ENCODE measurements at places on chromosomes 3 and 15.

GRCh38 chr3:31444220-31445142 is 88.2 kb upstream of the STT3B start:
- H3K4me3 ChIP-seq = no peak overlapping the region
- no peaks in the 10 kb centered on the region for H3K27me3 ChIP-seq
- no peak overlapping the region for H3K27ac ChIP-seq
- no peaks in the 10 kb centered on the region for H3K36me3 ChIP-seq
- no peak for DNase-seq

GRCh38 chr15:58856086-58856485 is 77.4 kb downstream of the SLTM start:
- no peaks in the 10 kb centered on the region for H3K27me3 ChIP-seq
- no peak overlapping the region for H3K27ac ChIP-seq
- no peaks in the 10 kb centered on the region for H3K4me1 ChIP-seq
- peaks cover 26% of the 10 kb centered on the region for H3K36me3 ChIP-seq
- no peak overlapping the region for H3K4me3 ChIP-seq
- no peak for DNase-seq

- peaks cover 99% of the 10 kb centered on the region for H3K4me1 ChIP-seq
- H3K4me3 ChIP-seq = no peak overlapping the region
- DNase-seq = no peak
- no peak overlapping the region for H3K27ac ChIP-seq
These were observed 46.4 kb downstream of the SH3BP5 start for GRCh38 chr3:15286022-15286421.

- H3K4me3 ChIP-seq = peak overlapping the region; percentile 89
- H3K27ac ChIP-seq = peak overlapping the region; percentile 66
- peaks cover 5% of the 10 kb centered on the region for H3K36me3 ChIP-seq
- peaks cover 32% of the 10 kb centered on the region for H3K4me1 ChIP-seq
- no peak for DNase-seq
These were observed 980 bp downstream of the DALRD3 start for GRCh38 chr3:49017229-49017970.

DNA sequence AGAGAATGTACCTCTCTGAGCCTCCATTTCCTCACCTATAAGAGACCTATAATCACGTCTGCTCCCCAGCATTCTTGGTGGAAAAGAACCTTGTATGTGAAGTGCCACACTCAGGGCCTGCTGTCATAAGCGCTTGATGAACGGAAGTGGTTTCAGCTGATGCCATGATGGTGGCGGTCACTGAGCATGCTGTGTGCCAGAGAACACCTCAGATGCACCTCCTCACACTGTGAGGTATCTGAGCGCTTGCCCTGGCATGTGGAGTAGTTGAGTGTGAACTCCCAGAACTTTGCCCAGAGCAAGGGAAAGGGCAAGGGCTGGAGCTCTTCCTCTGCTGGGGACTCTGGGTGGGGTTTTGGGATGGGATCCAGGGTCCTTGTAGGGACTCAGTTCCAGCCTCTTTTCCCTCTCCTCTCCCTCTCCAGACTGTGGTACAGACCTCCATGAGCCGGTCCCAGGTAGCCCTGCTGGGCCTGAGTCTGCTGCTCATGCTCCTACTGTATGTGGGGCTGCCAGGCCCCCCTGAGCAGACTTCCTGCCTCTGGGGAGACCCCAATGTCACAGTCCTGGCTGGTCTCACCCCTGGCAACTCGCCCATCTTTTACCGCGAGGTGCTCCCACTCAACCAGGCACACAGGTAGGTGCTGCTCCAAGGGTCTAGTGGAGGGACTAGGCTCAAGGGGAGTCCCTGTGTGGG is 2.7 kb downstream of the ABHD14A start:
- H3K27ac ChIP-seq = peak overlapping the region; percentile 68
- peaks cover 54% of the 10 kb centered on the region for H3K4me1 ChIP-seq
- peak overlapping the region; percentile 65 for H3K4me3 ChIP-seq

DNA sequence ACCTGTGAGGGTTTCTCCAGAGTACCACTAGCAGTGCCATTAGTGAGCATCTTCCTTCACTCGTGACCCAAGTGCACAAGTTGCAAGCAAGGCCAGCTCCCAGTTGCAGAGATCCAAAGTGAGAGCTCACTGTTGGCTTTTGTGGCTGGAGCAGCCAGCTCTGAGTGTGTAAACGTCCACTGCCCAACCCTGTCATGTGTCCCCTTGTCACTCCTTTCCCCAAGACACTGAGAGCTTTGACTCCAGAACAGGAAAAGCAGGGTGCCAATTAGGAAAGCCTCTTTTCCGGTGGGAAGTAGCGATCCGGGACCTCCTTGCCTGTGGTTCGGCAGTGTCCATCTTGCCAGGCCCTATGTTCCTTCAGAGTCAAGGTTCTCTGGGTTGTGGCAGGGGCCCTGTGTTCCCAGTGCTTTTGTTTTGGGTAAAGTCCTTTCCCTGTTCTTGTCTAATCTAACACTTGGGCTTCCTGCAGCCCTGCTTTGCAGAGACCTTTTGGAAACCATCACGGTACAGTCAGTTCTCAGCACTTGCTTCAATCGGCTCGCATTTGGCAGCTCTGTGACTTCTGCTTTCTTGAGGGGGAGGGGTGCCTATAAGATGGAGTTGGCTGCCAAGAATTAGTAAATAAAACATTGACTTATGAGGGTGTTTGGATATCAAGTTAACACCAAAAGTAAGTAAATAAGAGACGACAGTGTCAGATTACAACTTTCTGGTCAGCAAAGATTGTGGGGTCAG is 90.5 kb downstream of the DNASE1L3 start:
- H3K36me3 ChIP-seq = peaks cover 10% of the 10 kb centered on the region
- H3K4me3 ChIP-seq = no peak overlapping the region
- DNase-seq = no peak
- peaks cover 6% of the 10 kb centered on the region for H3K27me3 ChIP-seq

DNA sequence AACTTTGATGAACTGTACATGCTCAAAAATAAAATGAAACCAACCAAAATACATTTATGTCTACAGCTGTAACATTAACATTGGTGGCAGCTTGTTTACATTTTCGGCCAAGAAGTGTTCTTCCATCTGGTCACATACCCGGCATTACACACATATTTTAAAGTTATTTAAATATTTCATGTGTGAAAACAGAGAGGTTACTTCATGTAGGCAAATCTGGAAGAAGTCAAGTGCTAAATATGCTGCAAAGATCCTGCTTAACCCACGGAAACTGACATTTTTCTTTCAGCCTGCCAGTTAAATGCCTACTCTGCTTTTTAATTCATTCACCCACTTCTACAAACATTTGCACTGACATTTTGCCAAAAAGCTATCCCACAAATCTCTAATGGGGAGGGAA is 69.7 kb downstream of the MB21D2 start:
- no peak for DNase-seq
- no peak overlapping the region for H3K27ac ChIP-seq
- H3K4me3 ChIP-seq = no peak overlapping the region
- peaks cover 2% of the 10 kb centered on the region for H3K27me3 ChIP-seq
- H3K4me1 ChIP-seq = no peaks in the 10 kb centered on the region

DNA sequence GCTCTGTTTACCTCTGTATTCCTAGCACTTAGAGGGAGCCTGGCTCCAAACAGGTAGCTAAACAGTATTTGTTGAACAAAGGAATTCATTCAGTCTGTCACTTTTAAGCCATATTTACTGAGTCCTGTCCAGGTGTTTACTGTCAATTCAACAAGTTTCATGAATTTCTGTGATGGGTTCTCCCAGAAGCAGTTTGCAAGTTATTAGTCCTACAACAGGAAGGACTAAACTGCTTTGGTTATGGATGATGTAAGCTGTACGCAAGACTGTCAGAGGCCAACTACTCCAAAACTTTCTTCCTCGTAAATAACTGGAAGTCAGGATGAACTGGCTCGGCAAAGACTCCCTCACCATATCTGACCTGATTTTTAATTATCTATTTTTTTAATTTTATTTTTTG is 25.1 kb downstream of the STIMATE start:
- H3K4me1 ChIP-seq = peaks cover 46% of the 10 kb centered on the region
- no peak overlapping the region for H3K27ac ChIP-seq
- DNase-seq = no peak
- H3K4me3 ChIP-seq = no peak overlapping the region
- H3K36me3 ChIP-seq = no peaks in the 10 kb centered on the region
- peaks cover 3% of the 10 kb centered on the region for H3K27me3 ChIP-seq

- no peak for DNase-seq
- no peak overlapping the region for H3K4me3 ChIP-seq
- no peaks in the 10 kb centered on the region for H3K27me3 ChIP-seq
These were observed 36.7 kb upstream of the ZBTB38 start for GRCh38 chr3:141331377-141332318.

- no peak overlapping the region for H3K27ac ChIP-seq
- H3K27me3 ChIP-seq = peaks cover 4% of the 10 kb centered on the region
- no peak for DNase-seq
- H3K36me3 ChIP-seq = no peaks in the 10 kb centered on the region
- H3K4me3 ChIP-seq = no peak overlapping the region
These were observed 225.0 kb upstream of the ATP11B start for GRCh38 chr3:182568261-182568660.

- no peaks in the 10 kb centered on the region for H3K27me3 ChIP-seq
- H3K27ac ChIP-seq = no peak overlapping the region
- DNase-seq = peak; percentile 36
- no peak overlapping the region for H3K4me3 ChIP-seq
- H3K4me1 ChIP-seq = peaks cover 27% of the 10 kb centered on the region
These were observed 9.6 kb downstream of the OSBPL11 start for GRCh38 chr3:125585595-125586223.

DNA sequence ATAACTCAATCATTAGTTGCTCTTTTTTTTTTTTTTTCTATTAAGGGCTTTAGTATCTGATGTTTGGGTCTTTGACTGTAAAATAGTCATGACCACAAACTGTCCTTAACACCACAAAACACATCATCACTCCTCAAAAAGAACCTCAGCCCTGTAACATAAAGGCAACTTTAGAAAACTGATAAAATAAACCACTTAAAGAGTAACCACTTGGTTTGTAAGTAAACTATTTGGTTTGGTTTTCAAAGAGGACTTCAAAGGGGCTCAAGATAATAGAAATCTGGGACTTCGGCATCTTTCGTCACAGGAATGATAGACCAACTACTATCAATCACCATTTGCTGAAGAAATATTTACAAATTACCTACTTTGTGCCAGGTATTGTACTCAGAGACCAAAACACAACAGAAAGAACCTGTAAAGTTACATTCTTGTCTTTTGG is 167.8 kb downstream of the FOXP1 start:
- H3K36me3 ChIP-seq = no peaks in the 10 kb centered on the region
- H3K27me3 ChIP-seq = peaks cover 3% of the 10 kb centered on the region
- H3K4me1 ChIP-seq = peaks cover 53% of the 10 kb centered on the region
- H3K27ac ChIP-seq = peak overlapping the region; percentile 79
- H3K4me3 ChIP-seq = peak overlapping the region; percentile 61

DNA sequence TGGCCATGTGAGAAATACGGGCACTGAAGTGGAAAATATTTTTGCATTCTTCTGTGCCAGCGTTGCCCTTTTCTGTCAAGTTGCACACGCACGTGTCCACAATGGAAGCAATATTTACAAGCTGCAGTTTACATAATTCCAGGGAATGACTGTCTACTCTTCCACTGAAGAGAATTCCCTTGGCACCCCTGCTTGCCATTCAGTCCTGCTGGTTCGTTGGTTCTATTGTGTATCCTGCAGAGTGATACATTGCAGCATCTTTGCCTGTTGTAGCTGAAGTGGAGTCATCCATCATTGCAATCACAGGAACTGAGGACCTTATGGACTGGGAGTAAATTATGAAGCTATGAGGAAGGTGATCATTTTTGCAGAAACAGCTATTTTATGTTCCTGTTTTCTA is 759.4 kb downstream of the ROBO2 start:
- H3K4me3 ChIP-seq = no peak overlapping the region
- H3K27me3 ChIP-seq = no peaks in the 10 kb centered on the region
- H3K27ac ChIP-seq = no peak overlapping the region
- no peaks in the 10 kb centered on the region for H3K4me1 ChIP-seq
- no peak for DNase-seq
- H3K36me3 ChIP-seq = no peaks in the 10 kb centered on the region

DNA sequence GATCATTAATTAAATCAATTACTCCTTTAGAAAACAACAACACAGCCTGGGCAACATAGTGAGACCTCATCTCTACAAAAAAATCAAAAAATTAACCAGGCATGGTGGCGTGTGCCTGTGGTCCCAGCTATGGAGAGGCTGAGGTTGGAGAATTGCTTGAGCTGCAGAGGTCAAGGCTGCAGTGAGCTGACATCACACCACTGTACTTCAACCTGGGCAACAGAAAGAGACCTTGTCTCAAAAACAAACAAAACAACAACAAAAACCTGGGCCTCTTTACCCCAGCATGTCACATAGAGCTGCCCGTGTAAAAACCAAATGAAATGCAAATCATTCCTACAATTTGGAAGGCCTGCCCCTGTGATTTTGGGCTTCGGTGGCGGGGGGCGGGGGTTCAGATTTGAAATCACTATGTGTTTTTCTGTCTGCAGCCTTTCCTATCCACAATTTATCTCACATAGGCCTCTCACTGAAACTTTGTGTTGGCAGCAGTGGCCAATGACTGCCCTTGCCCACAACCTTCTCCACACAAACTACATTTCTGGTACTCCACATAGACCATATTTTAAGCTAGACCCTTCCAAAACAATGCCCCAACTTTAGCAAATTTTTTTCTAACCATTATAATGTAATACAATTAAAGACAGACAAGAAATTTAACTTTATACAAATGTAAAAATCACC is 6.5 kb downstream of the ADAM10 start:
- H3K36me3 ChIP-seq = no peaks in the 10 kb centered on the region
- no peak for DNase-seq
- H3K4me3 ChIP-seq = peak overlapping the region; percentile 7
